GM23248 (cell line): ENCODE measurements at places on chromosomes 11 and 22.

DNA sequence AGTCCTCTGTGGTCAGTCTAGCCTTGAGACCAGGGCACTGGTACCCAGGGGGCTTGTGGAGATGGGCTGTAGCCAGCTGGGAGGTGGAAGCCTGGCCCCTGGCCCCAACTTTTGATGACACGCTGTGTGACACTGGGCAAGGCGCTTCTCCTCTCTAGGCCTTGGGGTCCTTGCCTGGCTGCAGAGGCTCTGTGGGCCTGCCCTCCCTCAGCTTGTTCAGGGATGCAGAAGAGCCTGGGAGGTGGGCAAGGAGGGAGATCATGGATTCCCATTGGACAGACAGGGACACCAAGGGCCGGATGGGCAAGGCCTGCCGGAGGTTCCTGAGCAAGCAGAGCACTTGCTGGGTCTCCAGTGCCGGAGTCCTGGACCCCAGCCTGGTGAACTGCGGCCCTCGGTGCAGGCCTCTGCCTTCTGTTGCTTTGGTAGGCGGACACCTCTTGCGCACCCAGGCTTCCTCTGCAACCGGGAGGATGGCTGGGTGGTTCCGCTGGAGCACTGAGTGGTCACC, 1.3 kb upstream of the PPP2R5B start:
- DNase-seq, result no peak

- no peak for DNase-seq
Measured at GRCh38 chr11:114525682-114526081, 34.0 kb downstream of the NXPE1 start.

DNA sequence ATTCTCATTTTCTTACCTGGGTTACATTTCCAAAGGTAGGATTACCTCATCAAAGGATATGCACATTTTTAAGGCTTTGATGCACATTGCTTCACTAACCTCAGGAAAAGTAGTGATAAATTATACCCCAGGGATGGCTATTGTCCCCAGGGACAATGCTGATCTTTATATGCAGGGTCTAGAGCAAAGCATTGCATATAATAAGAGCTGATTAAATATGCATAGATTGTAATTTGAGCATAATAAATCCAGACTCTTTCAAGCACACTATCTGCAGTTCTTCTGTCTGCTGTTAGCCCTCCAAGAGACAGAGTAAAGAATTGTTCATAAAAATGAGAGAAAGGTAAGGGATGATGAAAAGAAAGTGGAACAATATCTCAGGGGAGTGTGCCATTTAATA, 57.3 kb upstream of the SYT13 start:
- no peak for DNase-seq

DNA sequence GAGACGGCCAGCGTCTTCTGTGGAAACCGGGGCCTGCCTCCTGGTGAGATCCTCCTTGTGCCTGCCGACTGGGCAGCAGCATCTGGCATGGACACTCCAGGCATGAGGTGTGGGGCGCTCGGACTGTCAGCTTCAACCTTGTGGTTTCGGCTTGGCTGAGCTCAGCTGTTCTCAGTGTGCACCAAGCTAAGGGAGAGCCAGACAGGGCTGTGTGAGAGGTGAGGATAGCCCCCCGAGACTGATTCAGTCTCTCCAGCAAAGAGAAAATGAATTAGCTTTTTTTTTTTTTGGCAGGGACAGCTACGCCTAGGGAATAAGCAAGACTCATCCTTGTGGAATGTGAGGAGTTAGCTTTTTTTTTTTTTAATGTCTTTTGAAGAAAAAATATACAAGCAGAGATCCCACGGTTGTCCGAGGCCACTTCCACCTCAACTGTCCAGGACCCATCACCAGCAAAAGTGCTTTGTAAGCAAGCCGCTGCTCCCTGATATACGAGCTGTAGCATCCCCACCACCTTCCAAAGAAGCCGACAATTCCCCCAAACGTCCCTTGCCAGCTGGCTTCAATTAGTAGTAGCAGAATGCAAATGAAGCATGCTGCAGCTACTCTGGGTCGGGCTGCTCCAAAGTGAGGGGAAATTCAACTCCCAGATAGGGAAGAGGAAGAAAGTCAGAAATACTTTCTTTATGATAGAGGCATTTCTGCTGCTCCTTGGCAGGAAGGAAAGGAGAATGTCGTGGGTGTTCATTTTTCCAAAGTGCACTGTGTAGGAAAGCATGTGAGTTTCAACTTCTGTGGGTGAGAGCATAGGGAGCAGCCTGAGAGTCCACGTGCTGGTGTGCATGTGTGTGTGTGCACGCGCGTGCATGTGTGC, 9.7 kb upstream of the THY1 start:
- peak; percentile 91 for DNase-seq

- DNase-seq, result peak; percentile 1
Measured at GRCh38 chr11:35892166-35892565, 51.7 kb upstream of the LDLRAD3 start.

- peak; percentile 70 for DNase-seq
Measured at GRCh38 chr11:65456418-65456817, 33.8 kb downstream of the NEAT1 start.

DNA sequence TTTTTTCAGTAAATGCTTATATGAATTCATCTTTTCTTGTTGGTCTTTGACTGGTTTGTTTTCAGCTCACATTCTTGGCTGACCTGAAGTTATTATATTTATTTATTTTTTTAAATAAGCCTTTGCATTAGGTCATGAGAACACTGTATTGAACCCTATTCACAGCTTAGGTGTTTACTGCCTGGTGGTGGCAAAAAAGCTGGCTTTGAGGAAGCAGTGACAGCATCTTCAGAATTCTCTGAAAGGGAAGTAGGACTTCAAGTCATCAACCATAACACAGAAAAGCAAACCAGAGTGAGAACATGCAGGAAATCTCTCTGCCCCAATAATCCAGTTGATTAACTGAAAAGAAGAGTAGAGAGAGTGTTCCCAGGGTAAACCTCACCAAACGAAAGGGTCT, 30.3 kb upstream of the MMP13 start:
- no peak for DNase-seq

DNA sequence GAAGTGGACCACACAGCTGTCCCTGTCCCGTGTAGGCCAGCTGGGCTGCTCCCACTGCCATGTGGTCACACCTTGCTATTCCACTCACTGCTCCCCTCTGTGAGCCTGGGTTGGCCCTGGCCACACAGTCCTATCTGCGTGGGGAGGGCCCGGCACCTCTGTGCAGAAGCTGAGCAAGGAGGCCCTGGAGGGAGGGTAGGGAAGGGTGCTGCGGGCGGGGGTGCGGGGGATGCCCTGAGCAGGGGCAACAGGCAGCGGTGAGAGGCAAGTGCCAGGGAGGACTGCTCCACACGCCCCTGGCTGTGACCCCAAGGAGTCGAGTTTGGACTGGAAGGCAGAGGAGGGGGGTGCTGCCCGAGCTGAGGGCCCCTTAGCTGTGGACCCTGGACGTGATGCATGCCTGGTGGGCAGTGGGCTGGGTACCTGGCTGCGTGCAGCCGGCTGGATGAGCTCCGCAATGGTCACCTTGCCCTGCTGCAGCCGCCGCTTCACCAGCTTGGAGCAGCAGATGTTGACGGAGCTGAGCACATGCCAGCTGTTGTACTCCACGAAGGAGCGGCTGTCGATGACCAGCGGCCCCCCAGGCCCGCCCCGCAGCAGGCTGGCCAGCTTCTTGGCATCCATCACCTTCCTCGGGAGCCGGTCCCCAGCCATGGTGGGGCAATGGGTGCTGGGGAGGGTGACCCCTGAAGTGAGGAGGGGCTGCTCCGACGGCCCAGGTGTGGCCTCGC, 6.7 kb downstream of the DUSP8 start:
- no peak for DNase-seq
